ENCODE measurements at places on chromosomes 2 and 18. TPM values are rescaled to one million over a fixed set of nuclear protein-coding genes. Genes with fewer than 3 reads are reported as not detected.

NOL4 gene
- under 0.01 TPM for total RNA-seq

ZNF396 gene
- 0.72 TPM for total RNA-seq

DES gene
- not detected for total RNA-seq

RBM45 gene
- total RNA-seq = 14.5 TPM

LRP2 gene
- under 0.01 TPM for total RNA-seq

MSTN gene
- not detected for total RNA-seq

VWC2L gene
- total RNA-seq = not detected

DNAJC5G gene
- not detected for total RNA-seq

COL5A2 gene
- 1.9 TPM for total RNA-seq

NOSTRIN gene
- total RNA-seq = 0.72 TPM

APOB gene
- total RNA-seq = not detected

ALPP gene
- total RNA-seq = not detected

TMEM150A gene
- total RNA-seq = 12.8 TPM

CBLN2 gene
- total RNA-seq = not detected

ALPG gene
- not detected for total RNA-seq

NEU2 gene
- not detected for total RNA-seq

CDCA7 gene
- total RNA-seq = 3.1 TPM

GALNT1 gene
- total RNA-seq = 107 TPM

PAX8 gene
- 24.3 TPM for total RNA-seq

IL1RN gene
- total RNA-seq = 167 TPM

FAM110C gene
- 21.4 TPM for total RNA-seq

GNLY gene
- total RNA-seq = not detected

MROH2A gene
- total RNA-seq = not detected

ANKRD30BL gene
- total RNA-seq = under 0.01 TPM

MYL12B gene
- 641 TPM for total RNA-seq

RBM43 gene
- total RNA-seq = 1.3 TPM

SPDYA gene
- 0.85 TPM for total RNA-seq

HSBP1L1 gene
- 35.0 TPM for total RNA-seq

IL1F10 gene
- not detected for total RNA-seq

FARP2 gene
- 29.6 TPM for total RNA-seq

PID1 gene
- 4.3 TPM for total RNA-seq

IL1R1 gene
- 4.8 TPM for total RNA-seq

RAB17 gene
- 2.1 TPM for total RNA-seq

CYS1 gene
- total RNA-seq = 8.4 TPM

Measured in tracheal epithelial cell (primary cell).